ENCODE measurements at places on chromosomes 2 and 18.

DNA sequence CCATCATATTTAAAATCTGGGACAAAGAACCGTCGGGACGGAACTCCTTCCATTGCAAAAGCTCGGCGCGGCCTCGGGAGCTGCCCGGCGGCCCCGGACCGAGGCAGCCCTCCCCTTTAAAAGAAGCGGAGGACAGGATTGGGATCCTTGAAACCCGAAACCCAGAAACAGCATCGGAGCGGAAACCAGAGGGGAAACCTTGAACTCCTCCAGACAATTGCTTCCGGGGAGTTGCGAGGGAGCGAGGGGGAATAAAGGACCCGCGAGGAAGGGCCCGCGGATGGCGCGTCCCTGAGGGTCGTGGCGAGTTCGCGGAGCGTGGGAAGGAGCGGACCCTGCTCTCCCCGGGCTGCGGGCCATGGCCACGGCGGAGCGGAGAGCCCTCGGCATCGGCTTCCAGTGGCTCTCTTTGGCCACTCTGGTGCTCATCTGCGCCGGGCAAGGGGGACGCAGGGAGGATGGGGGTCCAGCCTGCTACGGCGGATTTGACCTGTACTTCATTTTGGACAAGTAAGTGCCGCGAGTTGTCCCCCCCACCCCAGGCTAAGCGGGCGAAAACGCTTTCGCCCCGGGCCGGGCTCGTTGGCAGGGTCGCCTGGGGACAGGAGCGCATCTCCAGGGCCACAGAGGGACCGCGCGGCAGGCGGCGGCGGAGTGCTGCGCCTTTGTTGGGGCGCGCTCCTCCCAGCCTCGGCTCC is at the start of gene ANTXR1:
Gene ANTXR1 (plus strand): TSS at position 38 of the 698 bp plus-strand sequence. CDS start 321 bp downstream, at position 359.
- DNase-seq: peak; percentile 45

DNA sequence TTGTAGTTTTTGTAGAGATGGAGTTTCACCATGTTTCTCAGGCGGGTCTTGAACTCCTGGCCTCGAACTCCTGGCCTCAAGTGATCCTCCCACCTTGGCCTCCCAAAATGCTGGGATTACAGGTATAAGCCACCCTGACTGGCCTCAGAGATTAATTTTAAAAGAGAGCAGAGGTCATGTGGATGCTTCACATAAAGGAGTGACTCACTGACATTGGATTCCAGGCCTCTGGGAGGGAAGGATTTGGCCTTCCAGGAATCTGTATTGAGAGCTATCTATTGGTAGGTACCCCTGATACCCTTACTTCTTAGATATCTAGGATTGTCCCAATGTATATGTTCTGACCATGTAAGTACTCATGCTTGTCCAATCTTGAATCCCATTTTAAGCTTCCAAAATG is 138.4 kb downstream of the FAM161A start:
- DNase-seq: no peak

DNA sequence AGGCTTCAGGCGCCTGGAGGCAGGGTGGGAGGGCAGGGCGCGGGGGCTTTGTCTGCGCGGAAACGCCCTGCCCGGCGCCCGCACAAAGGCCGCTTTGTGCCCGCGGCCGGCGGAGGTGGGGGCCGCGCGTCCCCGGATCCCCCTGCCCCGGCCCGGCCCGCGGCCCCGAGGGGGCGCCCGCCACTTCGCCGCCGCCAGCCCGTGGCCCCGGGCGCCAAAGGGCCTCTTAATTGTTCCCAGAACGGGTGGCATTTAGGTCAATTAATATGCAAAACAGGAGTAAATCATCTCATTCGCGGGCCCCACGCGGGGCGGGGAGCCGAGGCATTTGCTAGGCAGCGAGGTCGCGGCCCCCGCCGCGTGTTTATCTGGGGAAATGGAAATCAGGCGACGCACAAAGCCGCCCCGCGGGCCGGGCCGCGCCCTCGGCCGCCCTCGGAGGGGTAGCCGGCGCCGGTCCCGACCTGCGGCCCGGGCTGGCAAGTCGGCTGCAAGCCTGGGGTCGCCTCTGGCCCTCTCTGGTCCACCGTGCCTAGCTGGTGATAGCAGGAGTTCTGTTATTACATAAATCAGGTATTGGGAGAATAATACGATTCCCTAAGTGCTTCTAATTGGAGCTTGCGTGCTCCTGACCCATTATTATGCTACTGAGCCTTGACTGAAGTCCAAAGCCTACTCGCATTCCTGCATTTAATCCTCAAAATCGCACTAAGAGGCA is 148.2 kb upstream of the GLI2 start:
- DNase-seq: peak; percentile 15

DNA sequence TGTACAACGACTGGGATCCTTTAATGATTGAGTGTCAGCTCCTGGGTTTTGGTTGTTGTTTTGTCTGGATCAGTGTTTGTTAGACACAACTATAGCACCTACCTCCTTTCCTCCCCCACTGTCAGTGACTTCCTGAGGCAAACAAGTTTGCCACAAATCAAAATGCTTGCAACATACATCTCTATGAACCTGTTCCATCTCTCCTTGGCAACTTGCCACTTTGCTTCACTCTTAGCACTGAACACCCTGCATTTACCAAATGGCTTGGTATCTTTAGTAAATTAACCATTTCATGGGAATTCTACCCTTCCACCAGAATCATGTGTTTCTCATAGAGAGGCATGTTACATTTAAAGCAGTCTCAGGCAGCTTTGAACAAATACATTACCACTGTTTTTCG is 301.1 kb upstream of the TANK start:
- DNase-seq: no peak

- DNase-seq: no peak
Observed at GRCh38 chr2:205858881-205859441, 176.7 kb downstream of the NRP2 start.

DNA sequence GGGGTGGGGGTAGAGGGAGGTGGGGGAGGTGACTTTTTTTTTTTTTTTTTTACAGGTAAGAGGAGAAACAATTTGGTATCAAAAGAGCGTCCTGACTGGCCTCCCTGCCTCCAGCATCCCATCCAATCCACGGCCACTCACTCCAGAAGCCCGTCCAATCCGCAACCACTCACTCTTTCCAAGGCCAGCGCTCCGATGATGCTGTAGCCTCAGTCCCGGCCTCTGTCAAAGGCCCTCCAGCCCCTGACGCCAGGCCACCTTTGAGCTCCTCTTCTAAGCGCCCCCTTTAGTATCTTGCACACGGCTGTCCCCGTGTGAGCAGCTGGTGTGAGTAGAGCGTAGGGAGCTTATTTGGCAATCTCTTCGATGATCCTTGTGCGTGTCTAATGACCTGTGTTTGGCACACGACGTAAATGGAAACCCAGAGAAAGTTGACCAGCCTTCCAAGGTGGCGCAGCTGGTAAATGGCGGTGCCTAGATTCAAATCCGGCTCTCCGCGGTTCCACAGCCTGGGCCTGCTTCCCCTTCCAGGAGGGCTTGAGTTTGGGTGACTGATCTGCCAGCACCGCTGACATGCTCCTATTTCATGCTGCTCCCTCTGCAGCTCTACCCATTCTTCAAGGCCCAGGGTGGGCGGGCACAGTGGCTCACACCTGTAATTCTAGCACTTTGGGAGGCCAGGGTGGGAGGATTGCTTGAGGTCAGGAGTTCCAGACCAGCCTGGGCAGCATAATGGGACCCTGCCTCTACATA is 23.8 kb upstream of the PXDN start:
- DNase-seq: no peak

- DNase-seq: no peak
Observed at GRCh38 chr2:2482851-2483250, 151.8 kb upstream of the MYT1L start.

GRCh38 chr18:26547646-26548414 is 523 bp downstream of the KCTD1 start:
- DNase-seq: peak; percentile 35

DNA sequence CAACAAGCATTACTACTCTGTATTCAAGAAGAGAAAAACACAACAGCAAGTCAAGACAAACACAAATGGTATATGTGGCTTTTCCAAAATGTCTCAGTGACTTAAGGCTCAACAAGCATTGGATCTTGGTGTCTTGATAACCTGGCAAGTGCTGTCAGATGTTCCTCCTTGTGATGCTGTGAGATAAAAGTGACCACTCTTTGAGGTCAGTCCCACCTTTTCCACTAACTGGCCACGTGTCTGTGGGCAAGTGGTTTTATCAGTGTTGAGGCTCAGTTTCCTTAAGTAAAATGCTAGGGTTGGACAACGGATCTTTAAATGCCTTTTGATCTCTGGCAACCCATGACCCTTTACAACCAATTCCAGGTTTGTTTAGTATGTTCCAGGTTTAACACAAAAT is 98.7 kb downstream of the BCL2 start:
- DNase-seq: no peak

- no peak for DNase-seq
Observed at GRCh38 chr2:102052365-102052764, 60.6 kb downstream of the IL1R2 start.

DNA sequence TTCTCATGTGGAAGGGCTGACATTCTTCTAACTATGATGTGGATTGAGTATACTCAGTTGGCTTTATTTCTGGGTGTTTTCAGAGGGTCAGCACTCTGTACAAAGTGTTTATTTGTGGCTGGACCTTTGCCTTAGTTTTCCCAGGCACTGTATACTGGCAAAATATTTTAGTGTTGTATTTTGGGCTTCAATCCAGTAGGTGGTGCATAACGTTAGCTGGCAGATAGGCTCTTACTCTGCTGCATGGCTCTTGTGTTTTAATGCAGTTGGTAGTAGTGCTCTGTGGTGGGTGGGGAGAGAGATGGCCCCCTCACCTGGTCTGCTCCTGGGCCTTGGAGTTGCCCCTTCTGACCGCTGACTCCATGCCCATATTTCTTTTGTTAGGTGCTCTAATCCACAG is 75.6 kb upstream of the REG3A start:
- no peak for DNase-seq

DNA sequence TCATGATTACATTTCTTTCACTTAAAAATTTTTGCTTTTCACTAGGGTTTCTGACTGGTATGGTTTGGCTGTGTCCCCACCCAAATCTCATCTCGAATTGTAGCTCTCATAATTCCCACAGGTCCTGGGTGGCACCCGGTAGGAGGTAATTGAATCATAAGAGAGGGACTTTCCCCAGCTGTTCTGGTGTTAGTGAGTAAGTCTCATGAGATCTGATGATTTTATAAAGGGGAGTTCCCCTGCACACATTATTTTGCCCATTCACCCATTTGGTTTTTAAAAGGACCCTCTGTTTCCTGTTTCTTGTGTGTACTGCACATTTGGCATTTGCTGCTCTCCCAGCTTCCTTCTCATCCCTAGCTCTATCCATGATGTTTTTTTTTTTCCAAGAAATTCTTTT is 27.8 kb upstream of the NETO1 start:
- no peak for DNase-seq

DNA sequence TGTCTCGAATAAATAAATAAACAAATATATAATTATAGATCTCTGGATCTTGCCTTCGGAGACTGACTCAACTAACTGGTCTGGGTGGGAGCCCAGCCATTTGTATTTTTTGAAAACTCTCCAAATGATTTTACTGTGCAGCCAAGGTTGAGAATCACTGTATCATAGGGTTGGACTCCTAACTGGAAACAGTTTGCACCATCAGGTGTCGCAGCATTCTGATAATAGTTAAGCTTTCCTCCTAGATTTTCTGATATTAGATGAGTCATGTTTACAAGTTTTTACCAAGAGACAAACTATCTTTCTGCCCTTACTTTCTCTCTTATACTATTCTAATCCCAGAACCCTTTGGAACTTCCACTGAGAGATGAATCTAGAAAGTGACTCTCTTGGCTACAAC is 16.8 kb downstream of the IL37 start:
- DNase-seq: no peak

DNA sequence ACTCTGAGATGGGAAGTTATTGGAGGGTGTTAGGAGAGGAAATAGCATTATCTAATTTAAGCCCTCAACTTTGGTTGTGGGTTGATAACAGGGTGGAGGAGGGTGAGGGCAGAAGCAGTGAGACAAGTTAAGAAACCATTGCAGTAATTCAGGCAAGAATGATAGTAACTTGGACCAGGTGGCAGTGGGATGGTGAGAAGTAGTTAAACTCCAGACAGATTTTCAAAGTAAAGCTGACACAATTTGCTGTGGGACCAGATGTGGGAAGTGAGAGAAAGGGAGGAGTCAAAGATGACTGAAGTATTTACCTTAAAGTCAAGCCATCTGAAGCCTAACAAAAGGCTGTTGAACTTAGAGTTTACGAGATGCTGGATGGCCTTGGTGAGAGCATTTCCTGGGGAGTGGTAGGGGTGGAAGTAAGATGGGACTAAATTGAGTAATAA is 163.2 kb upstream of the KLF7 start:
- no peak for DNase-seq

DNA sequence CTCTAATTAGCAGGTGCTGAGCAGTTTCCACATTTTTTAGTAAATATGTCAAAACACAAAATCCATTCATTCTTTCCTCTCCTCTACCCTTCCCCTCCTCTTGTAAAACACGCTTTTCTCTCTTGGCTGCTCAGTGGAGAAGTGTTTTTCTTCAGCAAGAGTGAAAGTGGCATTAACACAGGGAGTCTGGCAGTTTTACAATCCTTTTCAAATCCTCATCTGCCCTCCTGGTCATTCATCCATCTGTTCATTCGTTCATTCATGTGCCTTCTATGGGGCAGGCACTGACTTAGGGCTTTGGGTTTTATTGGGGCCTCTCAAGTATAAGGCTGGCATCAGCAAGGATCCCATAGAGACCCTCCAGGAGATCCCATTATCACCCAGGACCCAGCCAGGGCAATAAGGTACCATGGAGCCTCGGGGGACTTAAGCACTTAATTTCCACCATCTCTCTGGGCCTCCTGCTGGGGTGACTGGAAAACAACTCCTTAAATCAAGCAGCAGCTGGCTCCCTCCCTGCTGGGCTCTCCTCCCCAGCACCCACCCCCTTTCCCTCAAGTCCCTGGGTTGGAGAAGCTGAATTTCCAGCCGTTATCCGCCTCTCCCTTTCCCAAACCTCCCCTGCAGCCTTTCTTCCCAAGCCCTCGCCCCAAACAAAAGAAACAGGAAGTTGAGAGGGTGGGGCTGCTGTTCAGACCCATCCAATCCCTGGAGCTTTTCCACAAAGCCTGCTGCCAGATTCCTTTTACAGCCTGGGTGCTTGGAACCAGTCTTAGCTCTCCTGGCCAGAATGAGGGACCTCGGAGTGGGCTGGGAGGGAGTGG is 32.6 kb downstream of the MARCHF4 start:
- peak; percentile 12 for DNase-seq

- DNase-seq: no peak
Observed at GRCh38 chr2:64655018-64655664, 1.4 kb upstream of the SERTAD2 start.

DNA sequence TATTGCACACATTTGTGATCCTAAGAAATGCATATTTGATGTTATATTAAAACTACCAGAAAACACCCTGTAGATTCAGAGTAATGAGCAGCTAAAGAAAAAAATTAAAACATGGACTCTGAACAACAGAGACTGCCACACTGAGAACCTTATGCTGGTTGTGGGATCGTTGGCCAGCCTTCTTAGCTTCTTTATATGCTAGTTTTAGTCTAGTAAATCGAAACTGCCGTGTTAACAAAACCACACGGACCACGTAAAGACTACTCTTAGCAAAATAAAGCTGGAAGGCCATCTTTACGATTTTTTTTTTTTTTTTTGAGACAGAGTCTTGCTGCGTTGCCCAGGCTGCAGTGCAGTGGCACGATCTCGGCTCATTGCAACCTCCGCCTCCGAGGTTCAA is 22.8 kb downstream of the PER2 start:
- no peak for DNase-seq

GRCh38 chr2:3278521-3279218 is 98.9 kb downstream of the EIPR1 start:
- DNase-seq: no peak
